ENCODE measurements at places on chromosomes 7 and 10.

GRCh38 chr10:110224992-110225391, 17.6 kb downstream of the MXI1 start:
- DNase-seq: no peak

- no peak for DNase-seq
These were observed 33.9 kb downstream of the CHN2 start for GRCh38 chr7:29228289-29229011.

DNA sequence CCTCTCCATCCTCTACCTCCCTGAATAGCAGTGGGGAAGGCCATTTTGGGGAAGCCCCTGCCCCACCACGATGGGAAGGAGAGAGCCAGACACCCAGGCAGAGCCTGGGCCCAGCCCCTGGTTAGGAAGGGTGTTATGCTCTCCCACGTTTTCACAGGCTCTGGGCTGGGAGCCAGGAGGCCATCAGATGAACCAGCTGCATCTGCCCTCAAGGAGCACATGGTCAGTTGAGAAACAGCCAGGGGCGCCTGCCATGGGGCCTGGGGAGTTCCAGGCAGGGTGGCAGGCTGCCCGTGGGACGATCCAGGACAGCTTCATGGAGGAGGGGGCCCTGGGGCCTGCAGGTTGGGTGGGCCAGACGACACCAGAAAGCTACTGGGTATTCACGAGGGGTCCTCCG, 47.5 kb downstream of the CAMK2B start:
- DNase-seq: no peak

- DNase-seq: no peak
These were observed 22.6 kb upstream of the SIRT1 start for GRCh38 chr10:67861750-67862432.

DNA sequence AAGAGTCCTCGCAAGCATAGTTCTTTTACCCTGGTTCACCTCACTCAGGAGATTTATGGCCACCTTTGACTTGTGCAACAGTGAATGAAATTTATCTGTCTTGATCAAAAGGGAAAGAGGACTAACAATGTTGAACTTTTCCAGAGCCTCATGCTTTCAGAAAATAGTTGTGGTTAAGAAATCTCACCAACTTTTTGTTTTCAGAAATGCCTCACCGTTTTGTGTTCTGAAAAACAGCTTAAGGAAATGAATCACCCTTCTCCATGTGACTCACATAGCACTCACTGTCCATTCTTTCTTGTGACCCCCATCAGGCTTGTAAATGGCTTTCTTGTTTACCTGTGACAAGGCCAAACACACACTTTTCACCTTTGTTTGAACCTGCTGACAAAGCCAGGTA, 148.6 kb upstream of the FAM3C start:
- no peak for DNase-seq

- no peak for DNase-seq
These were observed 1.8 kb downstream of the MLXIPL start for GRCh38 chr7:73622527-73622908.

DNA sequence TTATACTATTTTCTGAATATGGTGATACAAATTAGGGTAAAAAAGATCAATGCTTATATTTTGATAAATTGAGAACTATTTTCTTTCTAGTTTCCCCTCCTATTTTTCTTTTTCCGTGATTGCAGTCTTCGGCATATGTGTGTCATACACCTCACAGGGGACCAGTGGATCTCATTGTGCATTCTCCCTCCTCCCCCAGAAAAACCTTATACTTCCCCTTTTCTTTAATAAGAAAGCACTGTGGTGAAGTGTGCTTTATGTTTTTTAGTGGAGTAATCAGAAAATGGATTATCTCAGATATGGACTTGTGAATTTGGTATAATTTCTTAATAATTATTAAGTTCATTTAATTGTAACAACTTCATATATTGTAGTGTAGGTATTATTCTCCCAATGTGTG, 72.8 kb downstream of the BICC1 start:
- DNase-seq: no peak

GRCh38 chr10:17025444-17026295, 103.9 kb downstream of the CUBN start:
- DNase-seq: peak; percentile 46

GRCh38 chr10:114856544-114857287, 35.1 kb downstream of the FHIP2A start:
- no peak for DNase-seq

- DNase-seq: no peak
These were observed 2.0 kb upstream of the GTPBP4 start for GRCh38 chr10:986137-986825.

GRCh38 chr10:98852686-98853085, 383.0 kb downstream of the HPSE2 start:
- DNase-seq: no peak

DNA sequence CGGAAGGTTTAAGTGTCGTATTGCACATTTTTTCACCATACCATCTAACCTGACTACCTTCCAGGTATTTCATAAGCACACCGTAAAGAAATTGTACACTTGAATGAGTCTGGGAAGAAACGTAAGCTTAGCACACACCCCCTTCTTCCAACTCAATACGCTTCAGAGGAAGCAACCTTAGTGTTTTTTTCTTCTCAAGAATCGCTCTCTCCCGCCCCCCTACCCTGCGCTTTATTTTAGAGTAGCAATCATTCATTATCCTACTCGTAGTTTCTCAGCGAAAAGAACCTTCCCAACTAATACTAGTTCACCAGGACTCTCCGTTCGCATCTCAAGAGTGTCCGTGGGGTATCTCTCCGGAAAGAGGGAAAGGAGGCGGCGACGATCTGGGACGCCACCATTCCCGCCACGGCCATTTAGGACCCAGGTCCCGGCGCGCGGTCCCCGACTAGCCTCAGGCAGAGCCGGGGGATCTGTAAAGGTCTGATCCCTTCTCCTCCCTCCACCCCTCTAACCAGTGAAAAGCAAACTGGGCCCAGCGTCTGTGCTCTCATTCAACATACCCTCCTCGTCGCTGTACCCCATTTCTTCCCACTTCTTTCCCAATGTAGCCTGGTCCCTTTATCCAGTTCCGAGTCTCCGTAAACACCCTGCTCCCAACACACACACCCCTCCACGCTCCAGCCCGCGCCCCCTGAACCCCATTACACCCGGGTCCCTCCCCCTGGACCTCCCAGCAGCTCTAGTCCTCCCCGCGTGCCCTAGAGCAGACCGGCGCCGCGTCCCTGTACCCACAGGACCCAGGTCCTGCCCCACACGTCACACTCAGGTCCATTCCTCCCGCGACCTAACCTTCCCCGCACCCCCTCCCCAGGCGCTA, 16.0 kb downstream of the MYOZ1 start:
- DNase-seq: no peak

DNA sequence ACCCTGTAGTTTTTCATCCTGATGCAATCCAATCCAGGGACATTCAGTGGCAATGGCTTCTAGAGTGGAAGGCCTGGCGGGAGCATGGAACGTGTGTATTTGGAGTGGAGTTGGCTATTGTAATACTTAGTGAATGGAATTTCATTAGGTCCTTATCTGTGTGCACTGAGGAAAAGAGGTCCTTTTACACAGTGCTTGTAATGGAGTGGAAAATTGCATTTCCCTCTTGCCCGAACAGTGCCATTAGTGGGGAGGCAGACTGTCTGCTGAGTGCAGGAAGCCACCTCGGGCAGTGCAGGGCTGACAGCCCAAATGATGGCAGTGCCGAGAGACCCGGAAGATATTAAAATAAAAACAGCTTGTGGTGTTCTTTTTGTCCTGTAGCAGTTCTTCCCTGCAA, 786.6 kb downstream of the LRMDA start:
- no peak for DNase-seq

- no peak for DNase-seq
These were observed 55.6 kb upstream of the PNLIP start for GRCh38 chr10:116490028-116490662.
